ENCODE measurements at places on chromosomes 2 and 18.

DNA sequence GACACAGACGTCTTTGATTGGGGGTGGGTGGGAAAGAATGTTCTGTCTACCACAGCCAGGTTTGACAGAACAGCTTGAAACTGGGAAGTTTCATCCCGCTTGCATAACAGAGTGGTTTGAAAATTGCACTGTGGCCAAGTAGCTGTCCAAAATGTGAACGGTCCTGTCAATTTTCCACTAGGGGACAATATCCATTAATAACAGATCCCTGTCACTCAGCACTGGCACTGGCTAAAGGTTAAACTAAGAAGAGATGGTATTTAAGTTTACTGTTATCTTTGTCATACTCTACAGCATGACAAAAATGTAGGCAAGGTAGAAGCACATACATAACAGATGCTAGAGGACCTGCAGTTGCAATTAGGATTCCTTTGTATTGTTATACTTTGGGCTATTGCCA, 55.6 kb upstream of the ACMSD start:
- DNase-seq: no peak

DNA sequence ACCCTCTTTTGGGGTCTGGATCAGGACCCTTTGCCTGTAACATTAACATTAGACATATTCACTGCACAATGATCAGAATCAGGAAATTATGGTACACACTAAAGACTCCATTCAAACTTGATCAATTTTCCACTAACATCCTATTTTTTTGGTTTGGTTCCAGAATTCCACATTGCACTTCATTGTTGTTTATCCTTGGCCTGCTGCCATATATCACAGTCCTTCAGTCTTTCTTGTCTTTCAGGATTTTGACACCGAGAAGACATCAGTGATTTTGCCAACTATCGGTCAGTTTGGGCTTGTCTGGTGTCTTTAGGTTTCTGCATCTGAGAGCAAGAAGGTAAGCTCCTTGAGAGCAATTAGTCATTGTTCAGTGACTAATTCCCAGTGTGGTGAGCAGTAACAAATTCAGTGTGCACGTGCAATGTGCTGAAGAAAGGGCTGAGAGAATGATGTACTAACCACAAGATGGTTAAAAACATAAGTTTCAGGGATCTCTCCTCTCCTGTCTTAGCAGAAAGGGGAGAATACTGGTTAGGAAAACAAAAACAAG, 23.5 kb downstream of the MARCHF4 start:
- no peak for DNase-seq

GRCh38 chr2:70443078-70443465, 110.6 kb downstream of the TGFA start:
- no peak for DNase-seq

GRCh38 chr2:227661025-227661649, 5.5 kb upstream of the SCYGR5 start:
- no peak for DNase-seq

GRCh38 chr2:150211164-150211631, 276.3 kb downstream of the RND3 start:
- no peak for DNase-seq

GRCh38 chr2:232076736-232077135, 115.2 kb downstream of the DIS3L2 start:
- DNase-seq: no peak

DNA sequence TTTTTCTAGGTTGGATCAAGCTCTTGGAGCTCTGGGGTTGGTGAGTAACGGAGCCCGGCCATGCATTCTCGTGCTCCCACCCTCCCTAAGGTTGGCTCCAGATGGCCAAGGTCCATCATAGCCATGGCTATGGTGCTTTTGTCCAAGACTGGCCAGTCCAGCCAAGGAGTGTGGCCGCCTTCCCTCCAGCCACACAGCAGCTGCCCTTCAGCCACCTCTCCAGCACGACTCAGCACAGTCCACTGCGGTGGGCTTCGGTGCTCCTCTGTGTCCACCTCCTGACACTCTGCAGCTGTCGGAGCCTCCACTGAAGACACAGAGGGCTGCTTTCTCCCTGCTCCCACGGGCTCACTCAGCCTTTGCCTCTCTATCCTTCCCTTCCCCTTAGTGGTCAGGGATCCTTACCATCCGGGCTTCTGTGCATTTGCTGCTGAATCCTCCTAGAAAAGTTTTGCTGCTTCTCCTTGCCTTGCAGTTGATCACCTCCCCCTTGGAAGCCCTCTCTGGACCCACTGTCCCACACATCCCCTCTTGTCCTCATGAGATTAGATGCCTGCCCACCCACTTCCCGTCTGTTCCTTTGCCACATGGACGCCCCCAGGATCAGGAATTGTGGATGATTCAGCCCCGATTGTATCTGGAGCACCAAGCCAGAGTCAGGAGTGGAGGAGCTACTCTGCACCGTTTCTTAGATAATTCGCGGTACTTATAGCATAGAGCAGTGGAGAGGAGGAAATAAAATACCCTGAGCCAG, 177.1 kb upstream of the COPS8 start:
- no peak for DNase-seq
